ENCODE measurements at places on chromosomes 5 and 9.

GRCh38 chr9:136722969-136723356 lies 10.6 kb downstream of the DIPK1B start:
- DNase-seq = no peak

DNA sequence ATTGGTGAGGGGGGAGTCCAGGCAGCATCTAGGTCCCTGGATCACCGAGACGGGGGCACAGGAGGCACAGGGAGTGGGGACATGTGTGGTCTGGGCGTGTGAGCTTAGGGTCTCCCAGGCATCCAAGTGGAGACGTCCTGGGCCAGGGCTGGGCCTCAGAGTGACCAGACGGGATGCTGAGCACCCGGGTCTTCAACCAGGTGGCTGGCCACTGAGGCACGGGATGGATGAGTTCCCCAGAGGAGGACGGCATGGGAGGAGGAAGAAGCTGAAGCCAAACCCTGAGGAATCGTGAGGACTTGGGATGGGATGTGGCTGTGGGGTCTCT lies 88.0 kb downstream of the LMX1B start:
- no peak for DNase-seq

GRCh38 chr5:38607930-38608564 lies 51.6 kb upstream of the LIFR start:
- DNase-seq = no peak

DNA sequence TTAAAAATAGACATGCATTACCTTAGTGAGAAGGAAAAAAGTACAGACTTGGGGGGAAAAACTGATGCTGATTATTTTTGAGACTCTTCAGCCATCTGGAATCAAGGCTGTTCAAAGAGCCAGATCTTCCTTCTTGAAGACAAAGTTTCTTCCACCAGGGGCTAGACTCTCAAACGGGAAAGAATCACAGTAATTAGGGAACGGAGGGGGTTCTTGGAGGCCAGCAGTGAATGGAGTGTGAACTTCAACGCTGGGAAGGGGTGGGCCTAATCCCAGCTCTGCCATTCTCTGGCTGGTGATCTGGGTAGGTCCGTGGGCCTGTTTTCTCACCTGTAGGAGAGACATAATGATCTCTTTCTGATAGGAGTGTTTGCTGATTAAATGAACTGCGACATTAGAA lies 21.1 kb upstream of the LHX2 start:
- no peak for DNase-seq

- peak; percentile 56 for DNase-seq
These were observed 73.5 kb downstream of the LNPEP start for GRCh38 chr5:97009212-97009898.

GRCh38 chr5:32505756-32506155 lies 61.2 kb upstream of the ZFR start:
- no peak for DNase-seq

DNA sequence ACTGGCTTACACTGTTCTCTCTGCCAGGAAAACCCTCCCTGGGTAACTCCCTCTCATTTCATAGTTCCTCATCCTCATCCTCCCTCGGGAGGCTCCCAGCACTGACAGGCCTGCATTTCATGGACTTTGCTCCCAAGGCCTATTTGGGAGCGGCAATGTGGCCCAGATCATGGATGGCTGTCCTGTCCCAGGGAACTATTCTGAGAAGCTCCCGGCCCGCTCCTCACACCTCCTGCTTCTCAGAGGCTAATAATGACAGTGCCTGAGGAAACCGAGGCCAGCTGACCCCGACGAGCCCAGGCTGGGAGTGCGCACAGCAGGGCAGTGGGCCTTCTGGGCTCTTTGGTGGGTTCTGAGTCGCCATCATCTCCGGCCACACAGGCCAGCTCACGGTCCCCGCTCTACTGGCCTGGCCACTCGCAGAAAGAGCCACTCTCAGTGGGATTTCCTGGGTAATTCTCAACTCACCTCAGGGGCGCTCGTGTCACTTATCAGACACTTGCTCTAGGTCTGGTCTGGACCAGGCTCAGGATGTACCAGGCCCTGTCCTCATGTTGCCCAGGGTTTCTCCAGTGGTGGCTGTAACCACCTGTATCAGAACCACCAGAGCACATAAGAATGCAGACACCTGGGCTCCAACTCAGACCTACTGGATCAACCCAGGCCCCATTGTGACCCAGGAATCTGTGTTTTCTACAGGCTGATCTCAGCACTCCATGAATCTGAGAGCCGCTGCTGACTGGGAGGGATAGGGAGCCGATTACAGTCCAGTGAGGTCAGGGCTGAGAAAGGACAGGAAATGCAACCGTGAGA lies 2.0 kb upstream of the DOLPP1 start:
- no peak for DNase-seq

DNA sequence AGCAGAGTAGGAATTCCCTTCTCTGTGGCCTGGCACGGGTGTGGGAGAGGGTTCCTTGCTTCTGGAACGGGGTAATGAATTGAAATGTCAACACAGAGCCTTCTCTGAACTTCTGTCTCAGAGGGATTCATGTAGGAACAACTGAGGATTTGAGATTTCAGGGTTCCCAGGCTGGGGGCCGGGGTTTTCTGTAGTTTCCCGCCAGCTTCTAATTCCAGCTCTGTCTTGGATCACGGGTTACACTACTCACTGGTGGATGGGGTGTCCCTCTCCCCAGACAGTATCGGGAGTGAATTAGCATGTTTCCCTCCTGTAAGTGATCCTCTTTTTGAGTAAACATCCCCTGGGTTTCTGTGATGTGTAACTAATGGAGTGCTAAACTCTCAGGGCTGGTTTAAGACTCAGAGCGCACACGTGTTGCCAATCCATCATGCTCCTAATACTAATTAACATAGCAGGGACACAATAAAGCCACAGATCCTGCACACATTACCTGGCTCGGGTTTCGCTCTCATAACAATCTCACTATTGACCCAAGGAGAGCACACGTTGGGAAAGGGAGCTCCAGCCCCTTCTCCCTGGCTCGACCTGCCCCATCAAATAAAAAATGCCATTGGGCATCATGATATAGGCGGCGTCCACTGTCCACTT lies 18.1 kb upstream of the DMRT2 start:
- DNase-seq = no peak

- DNase-seq = no peak
These were observed 72.2 kb downstream of the CERT1 start for GRCh38 chr5:75439276-75439675.

GRCh38 chr5:115306011-115306536 lies 9.6 kb upstream of the CCDC112 start:
- no peak for DNase-seq
